ENCODE measurements at places on chromosomes 7 and 10.
A peak's percentile ranks its signal among the peaks of the same experiment; 100 is the strongest.

GRCh38 chr7:107528461-107528860 is 35.3 kb downstream of the COG5 start:
- no peak for DNase-seq

DNA sequence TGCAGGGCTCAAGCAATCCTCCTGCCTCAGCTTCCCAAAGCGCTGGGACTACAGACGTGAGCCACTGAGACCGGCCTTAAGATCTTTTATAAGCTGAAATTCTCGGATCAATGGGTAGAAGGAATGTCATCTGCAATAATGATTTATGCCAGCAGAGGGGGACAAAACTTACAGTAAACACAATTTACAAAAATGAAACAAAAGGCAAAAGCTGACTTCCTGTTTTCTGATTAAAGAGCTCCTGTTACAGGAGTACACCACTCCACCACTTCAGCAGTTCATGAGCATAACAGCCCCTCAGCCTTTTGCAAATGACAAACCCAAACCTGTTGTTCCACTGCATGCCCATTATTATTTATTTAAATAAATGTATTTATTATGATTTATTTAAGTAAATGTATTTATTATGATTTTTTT is 88.5 kb upstream of the ATP6V0A4 start:
- DNase-seq: peak; percentile 36

GRCh38 chr10:822661-823367 is 108.7 kb downstream of the LARP4B start:
- no peak for DNase-seq

DNA sequence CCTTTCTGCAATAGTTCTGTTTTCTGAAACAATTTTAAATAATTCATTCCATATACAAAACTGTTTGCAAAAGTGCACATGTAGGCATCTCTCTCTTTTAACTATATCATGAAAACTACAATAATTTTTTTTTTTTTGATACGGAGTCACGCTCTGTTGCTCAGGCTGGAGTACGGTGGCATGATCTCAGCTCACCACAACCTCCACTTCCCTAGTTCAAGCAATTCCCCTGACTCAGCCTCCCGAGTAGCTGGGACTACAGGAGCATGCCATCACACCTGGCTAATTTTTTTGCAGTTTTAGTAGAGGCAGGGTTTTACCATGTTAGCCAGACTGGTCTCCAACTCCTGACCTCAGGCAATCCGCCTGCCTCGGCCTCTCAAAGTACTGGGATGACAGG is 44.0 kb upstream of the SEMA3A start:
- no peak for DNase-seq

Data from activated T-cell treated with anti-CD3 and anti-CD28 coated beads, Interleukin-2, amount 50 U/mL, for 1 hour (primary cell).